Jurkat, Clone E6-1 (cell line): ENCODE measurements at places on chromosomes 1 and 21.

DNA sequence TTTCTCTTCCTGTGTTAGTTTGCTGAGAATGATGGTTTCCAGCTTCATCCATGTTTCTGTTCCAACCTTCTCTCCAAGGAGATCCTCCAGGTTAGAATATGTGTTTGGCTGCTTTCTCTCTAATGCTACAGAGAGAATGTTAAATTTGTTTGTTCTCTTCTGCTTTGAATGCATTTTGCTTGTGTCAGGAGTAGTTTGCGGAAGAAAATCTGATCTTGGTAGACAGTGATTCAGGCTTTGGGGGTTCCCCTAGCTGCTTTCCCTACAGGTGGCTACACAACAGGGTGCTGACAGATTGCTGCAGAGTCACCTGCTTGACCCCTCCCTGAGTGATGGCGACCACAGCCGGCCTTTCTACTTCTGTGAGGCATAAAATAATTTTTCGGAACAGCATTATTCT, 41.8 kb downstream of the MACO1 start:
- no peak for DNase-seq

GRCh38 chr1:197200272-197200899, 53.9 kb upstream of the ASPM start:
- no peak for DNase-seq

DNA sequence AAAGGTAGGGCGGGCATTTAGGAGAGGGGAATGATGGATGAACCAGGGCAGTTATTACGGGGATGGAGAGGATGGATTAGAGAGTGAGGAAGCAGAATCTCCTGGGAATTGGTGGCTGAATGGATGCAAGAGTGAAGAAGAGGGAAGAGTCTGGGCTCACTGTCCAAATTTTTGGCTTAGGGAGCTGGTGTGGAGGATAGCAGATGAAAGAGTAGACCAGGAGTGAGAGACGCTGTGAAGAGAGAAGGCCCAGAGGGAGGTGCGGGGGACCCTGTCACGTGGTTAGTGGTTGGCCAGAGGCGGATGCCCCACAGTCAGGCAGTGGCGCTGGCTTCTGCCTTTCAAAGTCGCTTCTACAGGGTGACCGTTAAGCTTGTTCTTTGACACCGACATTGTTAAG, 78.4 kb downstream of the PEX14 start:
- DNase-seq = no peak

DNA sequence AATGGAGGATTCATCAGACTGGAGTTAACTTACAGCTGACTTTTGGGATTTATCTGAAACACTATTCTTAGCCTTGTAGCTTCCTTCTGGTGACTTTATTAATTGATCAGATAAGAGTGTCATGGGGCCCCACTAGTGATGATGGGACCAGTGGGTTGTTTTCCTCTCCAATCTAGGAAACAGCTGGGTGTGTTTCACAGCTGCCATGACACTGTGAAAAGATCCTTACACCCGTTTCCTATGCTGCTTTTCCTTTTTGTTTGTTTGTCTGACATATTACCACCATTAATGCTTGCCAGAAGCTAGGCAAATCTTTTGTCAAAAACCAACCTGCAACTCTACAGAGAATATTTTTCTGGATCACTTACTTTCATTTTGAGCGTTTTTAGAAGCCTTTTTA, 86.2 kb downstream of the ZBTB18 start:
- no peak for DNase-seq

GRCh38 chr1:155761736-155762405, 73.0 kb downstream of the DAP3 start:
- no peak for DNase-seq

- no peak for DNase-seq
Measured at GRCh38 chr1:183735069-183735860, 69.7 kb upstream of the RGL1 start.
